ENCODE measurements at places on chromosomes 16 and 17.

GRCh38 chr17:29010586-29010985 is 4.8 kb upstream of the SEZ6 start:
- no peak for DNase-seq

DNA sequence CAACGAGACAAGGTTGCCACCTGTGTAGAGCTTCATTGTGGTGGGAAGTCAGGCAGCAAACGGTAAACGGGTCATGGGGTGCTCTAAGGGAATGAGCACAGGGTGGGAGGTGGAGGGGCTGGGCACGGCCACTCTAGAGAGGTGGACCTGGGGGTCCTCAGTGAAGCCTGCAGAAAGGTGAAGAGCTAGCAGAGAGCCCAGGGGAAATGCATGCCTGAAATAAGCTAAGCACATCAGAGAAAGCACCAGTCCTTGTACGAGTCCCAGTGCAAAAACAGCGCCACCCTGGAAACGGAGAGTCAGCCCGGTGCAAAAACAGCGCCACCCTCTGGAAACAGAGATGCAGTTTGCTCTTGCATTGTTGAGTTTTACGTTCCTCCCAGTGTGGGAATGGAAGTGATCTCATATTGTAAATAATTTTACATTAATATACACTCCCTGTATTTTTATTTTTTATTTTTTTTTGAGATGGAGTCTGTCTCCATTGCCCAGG is 65.0 kb downstream of the TBC1D16 start:
- DNase-seq = peak; percentile 61

DNA sequence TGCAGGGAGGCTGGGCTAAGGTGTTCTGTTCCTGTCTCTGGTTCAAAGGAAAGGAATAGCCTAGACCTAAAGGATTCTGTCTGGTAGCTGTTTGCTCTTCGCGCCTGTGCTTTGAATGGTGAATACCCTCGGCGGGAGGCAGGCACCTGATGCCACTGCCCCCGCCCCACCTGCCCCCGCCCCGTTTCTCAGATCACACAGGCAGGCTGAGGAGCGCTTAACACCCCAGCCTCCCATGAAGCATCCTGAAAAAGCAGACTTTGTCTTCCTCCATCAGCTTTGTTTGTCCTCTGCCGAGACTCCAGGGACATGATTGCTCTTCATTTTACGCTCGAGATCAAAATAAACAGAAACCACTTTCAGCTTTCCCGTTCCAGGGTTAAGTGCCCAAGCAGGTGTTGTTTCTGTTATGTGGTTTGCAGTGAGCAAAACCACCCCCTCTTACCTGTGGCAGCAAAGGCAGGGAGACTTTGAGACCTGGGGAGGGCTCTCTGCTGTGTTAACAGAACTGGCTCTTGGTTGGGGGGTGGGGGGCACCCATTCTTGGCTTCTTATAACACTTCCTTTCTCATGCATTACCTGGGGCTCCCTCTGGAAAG is 452.1 kb downstream of the WWOX start:
- DNase-seq = peak; percentile 76

GRCh38 chr17:79033741-79034501 is 10.0 kb downstream of the C1QTNF1 start:
- no peak for DNase-seq

Data from iPS-NIHi11 (cell line).